ENCODE measurements at places on chromosomes 5 and 9.

GRCh38 chr5:151047814-151048425 is 27.5 kb downstream of the GPX3 start:
- DNase-seq: peak; percentile 56

GRCh38 chr5:89435347-89435746 is 552.4 kb upstream of the MEF2C start:
- no peak for DNase-seq

GRCh38 chr5:151030056-151030336 is 9.6 kb downstream of the GPX3 start:
- DNase-seq: no peak

DNA sequence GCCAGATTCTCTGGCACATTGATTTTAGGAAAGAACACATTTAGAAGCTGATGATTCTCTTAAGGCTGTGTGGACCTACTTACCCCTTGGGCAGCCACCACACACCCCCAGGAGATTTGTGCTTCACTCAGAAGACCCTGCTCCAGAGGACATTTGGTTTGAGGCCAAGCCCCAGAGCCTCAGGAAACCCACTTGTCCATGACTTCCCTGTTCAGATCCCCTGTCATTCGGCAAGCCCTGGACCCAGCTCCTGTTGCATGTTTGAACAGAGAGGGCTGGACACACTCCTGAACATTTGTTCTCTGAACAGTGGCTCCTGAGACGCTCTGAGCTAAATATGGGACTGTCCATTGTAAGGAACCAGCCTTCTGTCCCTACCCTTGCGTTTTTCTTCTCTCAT is 82.1 kb downstream of the AMBP start:
- DNase-seq: no peak

DNA sequence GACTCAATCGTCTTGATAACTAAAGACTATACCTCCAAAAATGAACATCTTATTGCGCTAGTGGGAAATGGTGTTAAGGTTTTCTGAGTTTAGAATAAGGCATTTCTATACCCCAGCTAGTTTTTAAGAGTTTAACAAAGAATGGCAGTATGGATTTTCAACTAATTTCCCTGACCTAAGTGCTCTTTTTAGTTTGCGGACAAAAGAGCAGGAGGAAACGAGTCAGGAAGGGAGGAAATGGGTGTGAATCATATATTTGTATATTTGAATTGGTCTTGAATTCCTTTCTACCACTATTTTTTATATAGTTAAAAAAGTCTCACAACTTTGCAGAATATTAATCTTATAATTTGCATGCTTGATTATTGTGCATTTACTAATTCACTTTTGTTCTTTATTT is 516.3 kb upstream of the ZNF608 start:
- no peak for DNase-seq

GRCh38 chr5:66653325-66653724 is 57.1 kb downstream of the MAST4 start:
- DNase-seq: no peak

DNA sequence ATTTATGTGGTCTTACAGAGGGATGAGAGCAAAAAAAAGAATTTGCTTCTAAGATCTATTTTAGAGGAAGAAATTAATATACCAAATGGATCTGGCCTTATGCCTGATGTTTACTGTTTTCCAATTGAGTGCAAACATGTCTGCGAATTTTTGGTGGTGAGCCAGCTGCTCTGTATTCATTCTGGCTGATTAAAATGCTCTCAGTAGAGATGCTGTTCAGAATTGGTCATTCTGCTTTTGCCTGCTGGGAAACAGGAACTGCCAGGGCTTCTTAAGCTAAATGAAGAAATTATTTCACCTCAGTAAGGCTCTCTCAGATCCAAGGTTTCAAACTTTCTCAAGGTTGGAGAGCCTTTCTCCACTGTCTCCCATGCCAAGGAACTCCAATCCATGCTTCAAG is 132.0 kb upstream of the SV2C start:
- no peak for DNase-seq

DNA sequence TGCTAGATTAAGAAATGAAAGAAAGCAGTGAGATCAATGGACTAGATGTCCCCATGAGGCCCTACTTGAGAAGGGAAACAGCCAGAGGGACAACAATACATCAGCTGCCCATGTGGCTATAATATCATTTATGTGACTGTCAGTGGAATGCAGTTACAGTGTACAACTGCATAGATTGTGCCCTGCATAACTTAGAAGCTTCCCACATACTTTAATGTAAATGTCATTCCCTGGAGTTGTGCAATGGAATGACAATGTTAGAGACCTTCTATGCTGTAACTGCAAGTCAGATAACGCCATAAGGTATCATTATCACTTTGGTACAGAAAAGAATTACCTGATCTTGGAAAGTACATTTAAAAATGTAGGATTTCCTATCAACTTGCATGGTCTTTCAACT is 67.4 kb downstream of the FBN2 start:
- no peak for DNase-seq

DNA sequence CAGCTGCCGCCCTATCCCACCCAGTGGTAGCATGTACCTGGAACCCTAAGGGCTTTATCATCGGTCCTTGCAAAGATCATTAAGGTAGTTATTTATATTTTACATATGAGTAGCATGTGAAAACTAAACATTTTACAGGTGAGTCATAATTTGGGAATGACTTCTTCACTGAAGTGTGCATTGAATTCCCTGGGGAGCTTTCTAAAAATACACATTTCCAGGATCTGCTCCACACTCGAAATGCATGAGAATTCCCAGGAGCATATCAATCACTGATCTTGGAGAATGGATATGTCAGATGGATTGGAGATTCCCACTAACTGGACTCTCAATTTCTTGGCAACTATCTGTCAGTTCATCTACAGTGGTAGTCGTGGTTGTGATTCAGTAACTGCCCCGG is 717.5 kb downstream of the IRX1 start:
- no peak for DNase-seq

GRCh38 chr9:128540634-128541360 is 11.6 kb upstream of the SPTAN1 start:
- no peak for DNase-seq

DNA sequence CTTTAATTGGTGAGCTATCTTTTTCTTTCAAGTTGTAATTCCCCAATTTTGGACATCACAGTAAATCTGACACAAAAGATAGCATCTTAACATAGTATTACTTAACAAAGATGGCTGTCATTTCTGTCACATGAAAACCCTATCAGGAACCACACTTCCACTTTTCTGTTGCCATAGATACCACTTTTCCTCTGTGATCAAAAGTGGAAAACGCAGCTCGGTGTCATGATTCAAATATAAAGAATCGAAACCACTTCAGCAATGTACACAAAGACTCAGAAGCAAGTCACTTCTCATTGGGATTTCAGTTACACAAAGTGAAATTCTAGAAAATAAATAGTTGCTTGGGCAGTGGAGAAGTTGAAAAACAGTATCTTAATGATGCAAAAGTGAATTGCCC is 524.9 kb upstream of the ITGA1 start:
- DNase-seq: no peak

DNA sequence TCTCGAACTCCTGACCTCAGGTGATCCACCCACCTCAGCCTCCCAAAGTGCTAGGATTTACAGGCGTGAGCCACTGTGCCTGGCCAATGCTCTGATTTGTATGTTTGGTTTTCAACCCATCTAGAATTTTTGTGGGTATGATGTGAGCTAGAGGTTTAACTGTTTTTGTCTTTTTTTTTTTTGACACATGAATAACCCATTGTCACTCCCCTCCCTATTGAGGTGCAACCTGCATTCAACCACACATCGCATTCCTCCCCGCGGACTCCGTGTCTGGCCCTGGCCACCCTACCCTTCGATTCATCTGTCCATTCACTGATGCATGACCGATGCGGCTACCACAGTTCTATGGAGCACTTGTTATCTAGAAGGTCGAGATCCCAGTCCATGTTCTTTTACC is 9.5 kb upstream of the FAM163B start:
- no peak for DNase-seq

DNA sequence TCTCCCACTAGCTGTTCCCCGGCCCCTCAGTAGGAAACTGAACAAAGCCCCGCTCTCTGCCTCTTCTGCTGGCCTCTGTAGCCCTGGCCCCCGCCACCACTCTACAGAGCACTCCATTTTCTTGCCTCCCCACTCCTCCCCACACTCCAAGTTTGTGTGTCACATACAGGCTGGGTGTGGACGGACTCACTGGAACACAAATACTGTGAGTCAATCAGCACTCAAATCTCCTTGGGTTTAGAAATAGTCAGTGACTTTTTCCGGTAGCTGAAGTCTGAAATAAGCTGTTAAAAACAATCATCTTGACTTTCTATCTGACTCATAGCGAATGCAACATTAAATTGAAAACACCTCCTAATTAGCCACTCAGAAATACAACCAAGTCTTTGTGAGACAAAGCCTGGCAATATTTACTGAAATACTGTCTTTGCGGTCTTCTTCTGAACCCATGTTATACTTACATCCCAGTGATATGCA is 122.5 kb downstream of the LHFPL2 start:
- DNase-seq: no peak

DNA sequence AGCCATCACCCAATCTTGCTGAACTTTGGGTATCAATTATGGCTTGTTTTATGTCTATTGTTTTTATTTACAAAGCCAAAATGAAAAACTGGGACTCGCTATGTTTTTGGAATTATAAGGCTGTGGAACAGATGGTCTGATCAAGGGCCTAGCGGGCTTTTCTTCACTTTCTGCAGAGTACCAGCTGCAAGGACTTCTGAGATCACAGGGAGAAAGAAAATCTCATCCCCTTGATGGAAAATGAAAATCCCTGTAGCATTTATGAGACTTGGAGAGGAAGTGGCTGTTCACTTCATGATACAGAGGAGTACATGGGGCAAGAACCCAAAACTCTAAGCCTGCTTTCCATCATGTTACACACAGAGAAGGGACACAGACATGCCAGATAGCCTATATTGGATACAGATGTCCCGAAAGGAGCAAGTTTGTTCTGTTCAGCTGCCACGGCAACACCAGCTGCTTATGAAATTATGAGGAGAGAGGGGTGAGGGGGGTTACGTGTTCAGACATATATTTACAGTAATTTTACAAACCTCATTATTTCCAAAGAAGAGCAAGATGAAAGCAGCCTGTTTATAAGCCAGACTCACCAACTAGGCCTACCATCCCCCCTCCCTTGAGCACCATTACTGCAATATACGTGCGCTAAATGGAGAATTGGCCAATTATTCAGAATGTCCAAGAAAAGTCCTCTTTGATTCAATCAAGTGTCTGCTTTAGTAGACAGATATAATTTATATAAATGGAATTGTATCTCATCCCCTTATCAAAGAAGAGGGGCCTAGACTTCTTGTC is 220.0 kb downstream of the MARCHF11 start:
- DNase-seq: no peak

DNA sequence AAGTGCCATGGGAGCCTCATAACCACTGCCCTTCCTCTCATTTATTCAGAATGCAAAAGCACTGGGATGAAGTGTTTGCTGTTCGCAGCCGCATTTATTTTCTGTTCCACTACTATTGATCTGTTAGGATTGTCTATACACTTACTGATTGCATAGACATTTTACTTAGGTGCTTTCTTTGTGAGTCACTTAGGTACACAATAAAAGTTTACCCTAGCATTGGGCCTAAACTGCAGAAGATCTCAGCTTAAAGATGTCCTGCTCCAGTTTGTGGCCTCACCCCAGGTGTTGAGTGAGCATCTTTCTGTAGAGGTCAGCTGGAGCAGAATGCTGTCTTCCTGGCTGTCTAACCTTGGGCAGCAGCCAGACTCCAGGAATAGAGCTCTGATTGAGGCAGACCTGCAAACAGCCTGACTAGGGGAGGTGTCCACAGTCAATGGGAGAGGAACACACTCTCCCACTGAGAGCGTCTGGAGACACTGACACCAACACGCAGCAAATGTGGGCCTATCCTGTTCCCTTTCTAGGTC is 54.0 kb downstream of the GPR21 start:
- no peak for DNase-seq

DNA sequence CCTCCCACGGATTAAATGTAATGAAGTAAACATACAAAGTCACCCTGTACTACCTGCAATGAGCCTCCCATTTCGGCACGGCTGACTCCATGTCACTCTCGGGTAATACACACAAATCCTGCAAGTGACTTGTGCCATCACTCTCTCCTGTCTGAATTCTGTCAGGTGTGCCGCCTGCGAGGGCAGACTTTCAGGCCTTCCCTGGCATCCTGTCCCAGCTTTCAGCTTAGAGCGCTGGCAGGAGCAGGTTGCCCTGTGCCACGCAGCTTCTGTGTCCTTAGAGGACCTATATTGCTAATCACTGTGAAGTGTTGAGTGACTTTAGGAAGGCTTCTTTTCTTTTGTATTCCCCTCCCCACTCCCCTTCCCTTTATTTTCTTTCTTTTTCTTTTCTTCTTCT is 25.8 kb upstream of the S1PR3 start:
- no peak for DNase-seq

GRCh38 chr5:14967166-14967565 is 95.6 kb upstream of the ANKH start:
- DNase-seq: no peak

DNA sequence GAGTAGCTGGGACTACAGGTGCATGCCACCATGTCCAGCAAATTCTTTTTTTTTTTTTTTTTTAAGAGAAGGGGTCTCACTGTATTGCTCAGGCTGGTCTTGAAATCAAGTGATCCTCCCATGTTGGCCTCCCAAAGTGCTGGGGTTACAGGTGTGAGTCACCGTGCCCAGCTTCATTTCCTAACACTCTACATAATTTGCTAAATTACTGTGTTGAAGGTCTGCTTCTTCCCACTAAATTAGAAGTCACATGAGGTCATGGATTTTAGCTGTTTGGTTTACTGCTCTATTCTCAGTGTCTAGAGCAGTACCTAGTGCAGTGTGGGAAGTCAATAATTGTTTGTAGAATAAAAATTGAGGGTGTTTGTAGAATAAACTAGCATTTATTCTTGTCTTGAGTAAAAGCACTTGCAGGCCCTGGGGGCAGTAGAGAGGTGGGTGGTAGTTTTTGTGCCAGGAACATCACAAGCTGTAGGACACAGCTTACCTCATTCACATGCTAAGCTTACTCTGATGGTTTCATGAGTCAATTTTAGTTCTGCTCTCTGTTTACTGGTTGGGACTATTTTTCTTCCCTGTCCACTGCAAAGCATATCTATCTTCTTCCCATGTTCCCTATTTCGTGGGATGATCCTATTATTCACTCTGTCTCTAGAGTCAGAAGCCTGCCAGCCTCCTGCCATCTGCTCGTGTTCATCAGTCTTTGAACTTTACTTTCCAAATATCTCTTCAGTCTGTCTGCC is 7.0 kb downstream of the TEX48 start:
- DNase-seq: peak; percentile 30
